ENCODE measurements at places on chromosomes 6 and 20.

GRCh38 chr6:133265066-133265465, 23.9 kb downstream of the EYA4 start:
- no peak for DNase-seq

DNA sequence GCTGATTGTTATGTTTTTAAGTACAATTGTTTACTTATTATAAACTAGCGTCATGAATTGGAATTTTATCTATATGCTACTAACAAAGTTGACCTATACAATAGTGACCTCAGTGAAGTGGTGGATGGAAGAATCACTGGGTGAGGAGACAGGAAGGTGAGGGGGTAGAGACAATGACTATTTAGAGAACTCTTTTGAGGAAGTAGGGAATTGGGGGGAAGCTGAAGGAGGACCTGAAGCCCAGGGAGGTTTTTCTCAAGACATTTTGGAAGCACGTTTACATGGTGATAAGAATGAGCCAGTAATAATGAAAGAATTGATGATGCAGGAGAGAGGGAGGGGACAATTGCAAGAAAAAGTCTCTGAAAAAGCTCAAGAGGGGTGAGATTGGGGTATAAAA, 96.4 kb downstream of the RPS12 start:
- DNase-seq: no peak

GRCh38 chr6:168515376-168515775, 74.4 kb downstream of the SMOC2 start:
- DNase-seq: no peak

- DNase-seq: no peak
These were observed 4.4 kb downstream of the GSS start for GRCh38 chr20:34951252-34951651.

GRCh38 chr20:62956387-62957135, 4.1 kb downstream of the SLC17A9 start:
- no peak for DNase-seq

GRCh38 chr6:30687659-30688431, 1.4 kb upstream of the PPP1R18 start:
- no peak for DNase-seq

GRCh38 chr6:83514466-83514865, 2.1 kb downstream of the PRSS35 start:
- DNase-seq: no peak

- no peak for DNase-seq
These were observed 363.9 kb downstream of the DHX35 start for GRCh38 chr20:39326050-39326449.

DNA sequence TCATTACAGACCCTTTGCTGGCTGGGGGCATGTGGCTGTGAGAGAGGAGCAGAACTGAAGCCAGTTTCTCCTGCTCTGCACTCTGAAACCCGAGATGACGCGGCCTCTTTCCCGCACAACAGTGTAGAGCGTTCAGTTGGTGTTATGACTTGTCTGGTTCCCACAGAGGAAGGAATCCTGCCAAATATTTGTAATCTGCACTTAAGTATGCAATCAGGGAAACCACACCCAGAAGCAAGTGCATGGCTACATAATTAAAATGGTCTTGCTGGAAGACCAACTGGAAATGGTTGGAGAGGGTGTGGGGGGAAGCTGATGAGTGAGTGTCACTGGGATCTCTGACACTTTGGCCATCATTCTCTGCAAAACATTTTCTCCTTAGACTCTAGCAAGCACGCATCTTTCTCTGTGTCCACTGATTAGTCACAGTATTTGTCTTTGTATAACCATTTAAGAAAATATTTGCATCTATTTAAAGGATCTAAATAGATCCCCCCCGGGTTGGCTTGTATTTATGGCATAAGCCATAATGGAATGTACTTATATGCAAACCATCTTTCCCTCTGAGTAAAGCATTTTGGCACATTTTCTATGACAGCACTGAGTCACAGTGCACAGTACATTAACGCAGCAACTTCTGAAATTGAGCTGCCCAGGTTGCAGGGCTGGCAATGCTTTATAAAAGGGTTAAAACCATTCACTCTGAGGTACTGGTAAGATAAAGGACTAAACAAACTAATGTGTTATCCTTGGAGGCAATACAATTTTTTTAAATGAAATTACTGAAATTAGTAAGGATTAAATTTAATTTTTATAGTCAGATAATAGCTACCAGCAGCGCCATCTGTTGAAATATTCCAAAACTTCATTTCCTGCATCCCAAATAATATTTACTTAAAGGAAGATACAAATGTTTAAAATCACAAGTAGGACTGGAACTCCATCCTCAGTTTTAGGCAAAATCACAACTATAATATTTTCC, 76.7 kb downstream of the FOXC1 start:
- no peak for DNase-seq

DNA sequence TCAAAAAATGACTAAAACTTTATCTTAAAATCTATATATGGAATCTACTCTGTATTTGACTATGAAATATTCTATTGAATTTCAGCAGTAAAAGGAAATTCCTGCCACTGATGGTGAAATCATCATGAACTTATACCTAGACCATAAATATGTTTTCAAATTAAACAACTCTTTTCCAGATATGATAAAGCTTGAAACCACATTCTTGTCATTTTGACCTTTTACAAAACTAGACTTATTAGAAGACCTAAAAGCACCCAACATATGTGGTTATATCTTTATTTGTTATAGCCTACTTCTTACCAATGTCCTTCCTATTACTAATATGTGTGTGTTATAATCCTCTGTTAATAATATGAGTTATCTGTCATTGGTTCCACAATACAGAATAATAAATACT, 35.3 kb downstream of the FRK start:
- DNase-seq: no peak

- no peak for DNase-seq
These were observed 76.0 kb upstream of the ADGRB3 start for GRCh38 chr6:68559070-68559469.

- no peak for DNase-seq
These were observed 9.3 kb upstream of the NCR2 start for GRCh38 chr6:41326092-41326491.

DNA sequence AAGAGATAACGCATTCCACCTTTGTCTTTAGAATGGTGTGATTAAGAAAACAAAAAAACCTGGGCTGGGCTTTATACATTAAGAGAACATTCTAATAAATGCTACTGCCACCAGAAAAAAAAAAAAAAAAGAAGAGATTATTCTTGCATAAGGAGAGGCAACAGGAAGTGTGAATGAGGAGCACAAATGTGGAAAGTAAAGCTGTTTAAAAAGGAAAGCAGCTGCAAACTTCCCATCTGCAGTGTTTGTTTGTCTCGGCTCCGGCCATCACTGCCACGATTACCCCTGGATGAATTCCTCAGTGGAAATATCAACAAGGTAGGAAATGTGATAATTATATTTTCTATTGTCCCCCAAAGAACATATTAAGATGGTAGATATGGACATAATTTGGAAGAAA, 223.9 kb downstream of the PHF3 start:
- DNase-seq: no peak

GRCh38 chr20:51533291-51534172, 9.0 kb downstream of the NFATC2 start:
- DNase-seq: no peak

GRCh38 chr6:102390541-102390940, 997.0 kb downstream of the GRIK2 start:
- DNase-seq: no peak

- no peak for DNase-seq
These were observed 142.7 kb downstream of the LRRC1 start for GRCh38 chr6:53937461-53937860.
